Left kidney (tissue), 8 donors: ENCODE measurements at places on chromosomes 3 and 15. TPM values are rescaled to one million over a fixed set of nuclear protein-coding genes. Genes with fewer than 3 reads are reported as not detected.

Gene CSPG5
- polyA plus RNA-seq = 1.2 TPM

DNA sequence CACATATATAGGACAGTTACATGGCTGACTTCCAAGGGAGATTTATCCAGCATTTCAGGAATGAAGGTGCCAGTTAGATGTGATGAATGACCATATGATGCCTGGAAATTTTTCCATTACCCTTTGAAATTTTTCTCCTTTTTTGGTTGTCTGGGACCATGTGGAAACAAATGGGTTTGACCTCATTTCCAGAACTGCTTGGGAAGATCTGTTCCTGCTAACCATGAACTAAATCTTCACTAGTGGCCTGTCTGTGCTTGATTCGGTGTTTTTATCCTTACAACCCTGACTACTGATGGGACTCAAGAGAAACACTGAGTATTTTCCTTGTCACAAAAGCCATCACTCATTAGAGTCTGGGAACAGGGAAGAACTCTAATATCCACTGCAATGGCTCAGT, 409.4 kb downstream of the PDCD6IP start:
- DNase-seq = no peak

Gene SYNPR
- polyA plus RNA-seq = not detected

DNA sequence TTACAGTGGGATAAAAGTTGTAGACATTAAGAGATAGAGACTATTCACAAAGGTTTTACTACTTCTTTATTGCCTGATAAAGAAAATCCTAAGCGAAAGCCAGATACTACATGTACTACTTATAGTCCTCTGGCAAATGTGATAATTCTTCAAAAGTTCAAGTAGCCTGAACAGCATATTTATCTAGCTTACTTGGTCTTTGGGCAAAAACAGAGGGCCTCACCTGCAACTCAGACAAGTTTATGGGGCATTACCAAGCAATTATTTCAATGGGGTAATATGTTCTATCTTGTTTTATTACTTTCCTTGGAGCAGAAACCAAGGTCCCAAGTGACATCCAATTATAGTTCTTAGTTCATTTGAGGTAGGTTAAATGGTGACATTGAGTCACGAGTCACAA, 390.1 kb upstream of the ARHGEF26 start:
- DNase-seq = no peak

DNA sequence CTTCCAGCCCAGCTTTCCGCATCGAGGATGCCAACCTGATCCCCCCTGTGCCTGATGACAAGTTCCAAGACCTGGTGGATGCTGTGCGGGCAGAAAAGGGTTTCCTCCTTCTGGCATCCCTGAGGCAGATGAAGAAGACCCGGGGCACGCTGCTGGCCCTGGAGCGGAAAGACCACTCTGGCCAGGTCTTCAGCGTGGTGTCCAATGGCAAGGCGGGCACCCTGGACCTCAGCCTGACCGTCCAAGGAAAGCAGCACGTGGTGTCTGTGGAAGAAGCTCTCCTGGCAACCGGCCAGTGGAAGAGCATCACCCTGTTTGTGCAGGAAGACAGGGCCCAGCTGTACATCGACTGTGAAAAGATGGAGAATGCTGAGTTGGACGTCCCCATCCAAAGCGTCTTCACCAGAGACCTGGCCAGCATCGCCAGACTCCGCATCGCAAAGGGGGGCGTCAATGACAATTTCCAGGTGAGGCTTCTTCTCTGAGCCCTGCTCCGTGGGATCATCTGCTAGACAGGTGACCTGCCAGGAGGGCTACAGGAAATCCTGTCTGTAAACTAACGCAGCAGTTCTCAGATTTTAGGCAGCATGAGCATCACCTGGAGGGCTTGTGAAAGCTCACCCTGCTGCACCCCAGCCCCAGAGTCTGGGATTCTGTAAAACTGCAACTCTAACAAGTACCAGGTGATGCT, 1.6 kb downstream of the THBS1 start:
- no peak for DNase-seq

DNA sequence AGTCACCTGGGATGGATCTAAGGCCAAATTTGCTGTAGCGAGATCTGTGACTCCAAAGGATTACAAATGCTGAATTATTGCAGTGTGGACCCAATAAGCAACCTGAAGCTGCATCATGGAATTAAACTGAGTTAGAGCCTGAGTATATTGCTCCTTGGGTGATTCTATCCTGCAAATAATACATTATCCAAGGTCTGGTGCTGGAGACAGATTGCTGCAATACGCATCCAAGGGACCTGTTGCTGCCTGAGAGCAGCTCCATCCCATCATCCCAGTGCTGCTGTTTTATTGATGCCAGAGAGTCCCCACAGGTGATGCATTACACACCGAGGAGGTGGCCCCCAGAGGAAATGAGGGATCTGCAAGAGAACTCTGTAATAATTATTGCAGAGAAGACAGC, 31.6 kb upstream of the PCSK6 start:
- DNase-seq = no peak

DNA sequence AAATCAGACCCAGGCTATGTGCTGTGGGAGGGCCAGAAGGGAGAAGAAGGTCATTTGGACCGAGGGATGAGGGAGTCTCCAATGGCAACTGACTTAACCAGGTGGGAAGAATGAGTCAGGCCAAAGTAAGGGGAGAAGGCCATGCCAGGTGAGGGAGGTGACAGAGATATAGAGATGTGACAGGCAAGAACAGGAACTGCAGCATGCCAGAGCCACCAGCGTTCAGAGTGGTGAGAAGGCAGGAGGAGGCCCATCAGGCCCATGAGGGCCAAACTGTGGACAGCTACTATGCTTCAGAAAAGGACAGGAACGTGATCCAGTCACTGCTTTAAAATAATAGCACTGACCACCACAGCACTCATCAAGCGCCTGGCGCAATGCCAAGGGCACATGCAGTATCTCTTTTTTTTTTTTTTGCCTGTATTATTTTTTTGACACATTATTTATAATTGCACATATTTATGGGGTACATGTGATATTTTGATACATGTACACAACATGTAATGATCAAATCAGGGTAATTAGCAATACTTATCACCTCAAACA, 154.3 kb upstream of the IGF1R start:
- DNase-seq = no peak
